Stimulated activated CD4-positive, alpha-beta T cell treated with anti-CD3 and anti-CD28 coated beads, Interleukin-1b, Interleukin-23, amount 100 ng/mL, for 48 hours (primary cell): ENCODE measurements at places on chromosomes 5 and 9.
A peak's percentile ranks its signal among the peaks of the same experiment; 100 is the strongest.

DNA sequence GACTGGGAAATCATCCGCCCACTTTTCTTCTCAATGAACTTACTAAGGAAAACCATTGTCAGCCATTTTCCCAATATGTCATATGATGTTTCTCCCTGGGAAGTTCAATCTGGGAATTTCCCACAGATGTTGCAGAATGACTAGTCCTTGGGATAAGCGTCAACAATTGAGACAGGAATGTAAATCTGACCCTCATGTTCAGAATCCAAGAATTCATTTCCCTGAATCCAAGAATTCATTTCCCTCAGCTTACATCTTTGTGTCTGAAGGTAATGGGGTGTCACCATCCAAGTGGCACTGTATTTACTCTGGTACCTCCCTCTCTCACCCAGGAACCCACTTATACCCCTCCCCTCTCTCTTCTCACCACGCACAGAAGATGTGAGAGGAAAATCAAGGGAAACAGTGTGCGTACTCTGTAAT is 7.4 kb downstream of the KLF9 start:
- DNase-seq = no peak

DNA sequence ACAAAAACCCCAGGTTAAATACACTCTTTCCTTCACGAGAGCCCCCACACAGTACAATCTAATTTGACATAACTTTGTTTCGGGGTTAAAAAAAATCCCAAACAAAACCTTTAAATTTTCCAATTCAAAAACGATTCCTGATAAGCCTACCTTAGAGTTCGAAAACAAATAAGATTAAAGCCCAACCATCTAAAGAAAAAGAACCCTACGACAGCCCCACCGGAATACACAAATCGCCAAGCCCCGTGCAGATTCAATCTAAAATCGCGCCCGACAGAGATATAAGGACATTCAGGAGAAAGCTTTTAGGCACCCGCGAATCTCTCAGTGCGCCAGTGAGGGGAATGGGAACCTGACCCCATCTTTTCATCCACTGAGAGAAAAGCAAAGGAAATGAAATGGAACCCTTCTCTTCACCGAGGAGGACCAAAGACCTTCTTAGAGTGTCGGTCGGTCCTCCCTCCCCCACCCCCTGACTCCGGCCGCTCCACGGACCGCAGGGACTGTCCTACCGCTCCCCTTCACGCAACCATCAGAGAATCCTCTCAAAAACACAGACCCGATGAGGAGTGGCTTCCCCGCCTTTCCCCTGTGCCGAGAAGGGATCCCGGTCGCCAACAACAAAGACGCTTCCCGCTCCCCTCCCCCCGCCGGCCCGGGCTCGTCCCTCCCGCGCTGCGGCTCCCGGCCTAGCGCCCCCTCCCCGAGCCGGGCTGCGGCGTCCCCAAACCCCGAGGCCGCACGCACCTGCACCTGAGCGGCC is 925 bp downstream of the ABHD17B start:
- DNase-seq = peak; percentile 30

DNA sequence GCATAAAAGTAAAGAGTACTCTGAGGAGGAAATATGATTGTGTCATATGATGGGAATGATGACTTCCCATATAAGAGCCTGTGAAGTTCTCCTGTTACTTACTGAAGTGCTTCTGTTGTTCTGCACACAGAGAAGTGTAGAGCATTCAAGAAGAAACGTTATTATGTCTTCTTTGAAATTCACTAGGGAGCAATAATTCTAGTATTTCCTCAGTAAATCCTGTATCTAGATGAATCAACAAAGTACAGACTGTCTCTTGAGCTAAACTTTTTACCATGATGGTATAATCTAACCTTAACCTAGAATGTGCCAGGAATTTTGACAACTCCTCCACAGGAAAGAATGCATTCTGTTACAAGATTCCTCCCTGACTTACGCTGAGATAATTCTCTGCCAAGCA is 18.9 kb upstream of the GHR start:
- DNase-seq = no peak

DNA sequence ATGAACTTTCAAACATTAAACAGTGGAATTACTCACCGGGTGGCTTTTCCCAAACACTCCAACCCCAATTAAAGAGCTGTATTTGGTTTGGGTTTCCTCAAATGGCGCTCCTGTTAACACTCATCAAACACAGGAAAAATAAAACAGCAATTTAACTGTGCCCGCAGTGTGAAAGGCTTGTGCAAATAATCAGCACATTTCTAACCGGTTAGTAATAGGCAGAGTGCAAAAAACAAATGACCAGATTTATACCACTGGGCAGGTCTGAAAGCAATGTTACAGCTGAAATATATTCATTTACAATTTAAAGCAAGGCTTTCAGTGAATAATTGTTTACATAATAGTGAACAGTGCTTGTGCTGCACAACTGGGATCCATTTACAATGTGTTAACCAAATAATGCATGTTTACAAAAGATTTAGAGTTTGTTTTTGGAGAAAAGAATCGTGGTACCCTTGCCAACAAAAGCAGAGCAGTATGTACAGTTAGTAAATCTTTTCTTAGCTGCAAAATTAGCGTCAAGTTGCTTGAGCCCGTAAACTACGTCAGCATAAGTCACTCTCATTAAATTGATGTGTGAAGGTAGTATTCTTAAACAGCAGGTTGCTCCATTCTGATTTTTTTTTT is 662.9 kb upstream of the ZNF608 start:
- no peak for DNase-seq

DNA sequence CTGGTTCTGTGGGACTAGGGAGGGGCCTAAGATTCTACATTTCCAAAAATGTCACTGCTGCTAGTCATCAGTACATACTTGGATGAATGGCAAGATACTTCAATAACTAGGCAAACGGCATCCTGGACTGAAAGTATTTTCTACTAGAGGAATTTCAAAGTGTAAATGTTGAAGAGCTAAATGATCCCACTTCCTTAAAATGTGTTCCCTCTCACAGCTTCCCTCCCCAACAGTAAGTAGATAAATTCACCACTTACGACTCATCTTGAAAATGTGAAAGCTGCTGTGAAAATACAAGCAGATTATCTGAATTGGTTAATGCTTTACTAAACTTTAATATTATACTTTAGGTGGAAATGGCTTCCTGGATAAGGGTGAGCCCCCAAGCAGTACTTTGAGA is 1571.5 kb upstream of the WWC1 start:
- DNase-seq = no peak

DNA sequence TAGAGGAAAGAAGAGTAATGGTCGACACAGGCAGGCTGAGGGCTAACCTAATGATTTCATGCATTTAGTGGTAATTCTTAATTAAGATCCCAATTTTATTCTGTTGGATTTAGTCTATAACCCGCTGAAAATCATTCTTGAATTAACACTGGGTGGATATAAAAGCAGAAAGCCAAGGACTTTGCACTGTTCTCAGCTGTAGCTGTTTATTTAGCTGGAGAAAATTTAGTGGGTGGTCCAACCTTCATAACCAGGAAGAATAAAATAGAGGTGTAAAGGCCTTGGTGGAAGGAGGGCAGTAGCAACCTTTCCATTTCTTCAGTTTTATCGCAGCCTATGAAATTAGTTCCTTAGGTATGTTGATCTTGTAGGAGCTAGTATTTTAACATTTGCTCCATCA is 92.3 kb downstream of the GHR start:
- DNase-seq = no peak

DNA sequence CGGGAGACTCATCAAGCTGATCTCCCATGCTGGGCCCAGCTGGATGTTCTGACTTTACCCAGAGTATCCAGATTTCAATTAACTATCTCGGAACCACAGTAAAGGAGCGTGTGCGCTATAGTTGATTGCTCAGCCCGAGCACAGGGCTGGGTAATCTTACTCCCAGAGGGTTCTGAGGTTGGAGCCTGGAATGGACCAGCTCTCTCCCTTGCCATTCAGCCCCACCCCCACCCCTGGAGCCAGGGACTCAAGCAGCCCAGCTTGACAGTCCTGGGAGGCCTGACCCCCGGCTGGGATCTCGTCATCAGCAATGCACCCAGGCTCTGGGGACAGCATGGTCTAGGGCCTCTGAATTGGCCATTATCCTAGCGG is 23.7 kb upstream of the PTGES start:
- DNase-seq = no peak

- no peak for DNase-seq
These were observed 1009.4 kb downstream of the TLE1 start for GRCh38 chr9:80679916-80680315.

- DNase-seq = no peak
These were observed 36.0 kb upstream of the BARHL1 start for GRCh38 chr9:132546148-132547051.

GRCh38 chr5:157148734-157149615 is 6.3 kb upstream of the MED7 start:
- DNase-seq = peak; percentile 80

GRCh38 chr5:9437741-9438240 is 108.1 kb downstream of the SEMA5A start:
- DNase-seq = no peak

DNA sequence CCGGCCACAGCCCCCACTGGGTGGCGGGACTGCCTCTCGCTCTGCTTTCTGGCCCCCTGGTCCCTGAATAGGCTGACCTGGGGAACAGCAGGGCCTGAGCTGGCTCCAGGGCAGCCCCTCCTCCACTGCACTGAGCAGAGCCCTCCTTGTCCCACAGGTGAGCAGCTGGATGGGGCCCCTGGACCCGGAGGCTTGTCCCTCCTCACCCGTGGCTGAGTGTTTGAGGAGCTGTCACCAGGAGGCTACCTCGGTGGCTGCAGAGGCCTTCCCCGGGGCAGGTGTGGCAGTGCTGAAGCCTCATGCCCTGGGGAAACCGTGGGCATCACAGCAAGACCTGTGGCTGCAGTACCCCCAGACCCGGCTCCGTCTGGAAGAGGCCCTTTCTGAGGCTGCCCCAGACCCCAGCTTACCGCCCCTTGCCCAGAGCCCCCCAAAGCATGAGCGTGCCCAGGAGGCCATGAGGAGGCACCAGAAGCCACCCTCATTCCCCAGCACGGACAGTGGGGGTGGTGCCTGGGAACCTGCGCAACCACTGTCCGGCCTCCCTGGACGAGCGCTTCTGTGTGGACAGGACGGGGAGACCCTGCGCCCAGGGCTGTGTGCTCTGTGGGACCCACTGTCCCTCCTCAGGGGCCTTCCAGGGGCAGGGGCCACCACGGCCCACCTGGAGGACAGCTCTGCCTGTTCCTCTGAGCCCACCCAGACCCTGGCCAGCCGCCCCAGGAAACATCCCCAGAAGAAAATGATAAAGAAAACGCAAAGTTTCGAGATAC is 28.5 kb upstream of the LRRC14B start:
- no peak for DNase-seq

- DNase-seq = no peak
These were observed 43.3 kb downstream of the NCS1 start for GRCh38 chr9:130215341-130216119.

DNA sequence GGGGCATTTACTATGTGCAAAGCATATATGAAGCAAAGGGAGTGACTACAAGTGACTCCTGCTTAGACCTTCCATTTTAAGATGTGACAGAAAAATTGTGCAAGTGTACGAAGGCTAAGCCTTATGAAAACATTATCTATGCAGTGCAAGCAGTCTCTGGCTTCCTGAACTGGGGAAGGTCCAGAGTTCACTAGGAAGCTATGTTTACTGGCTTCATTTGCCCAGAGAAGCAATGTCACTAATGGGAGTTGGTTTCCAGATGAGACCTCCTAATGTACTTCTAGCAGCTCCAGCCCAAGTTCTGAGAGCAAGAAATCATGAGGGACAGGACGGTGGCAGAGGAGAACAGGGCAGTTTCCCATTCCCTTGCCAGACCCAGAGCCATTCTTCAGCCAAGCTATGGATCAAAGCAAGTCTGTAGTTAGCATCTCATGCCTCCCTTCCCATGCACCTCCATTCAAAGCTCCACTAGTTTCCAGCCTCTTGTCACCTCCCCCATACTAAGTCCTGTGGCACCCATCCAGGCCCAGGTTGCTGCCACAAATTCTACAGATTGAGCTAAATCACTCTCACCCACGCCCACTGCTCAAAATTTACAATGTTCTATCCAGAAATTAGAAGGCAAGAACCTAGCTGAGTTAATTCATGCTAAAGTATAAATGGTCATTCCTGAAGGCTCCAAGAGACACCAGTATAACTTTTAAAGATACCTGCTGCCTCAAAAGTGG is 21.8 kb downstream of the MCTP1 start:
- DNase-seq = no peak

DNA sequence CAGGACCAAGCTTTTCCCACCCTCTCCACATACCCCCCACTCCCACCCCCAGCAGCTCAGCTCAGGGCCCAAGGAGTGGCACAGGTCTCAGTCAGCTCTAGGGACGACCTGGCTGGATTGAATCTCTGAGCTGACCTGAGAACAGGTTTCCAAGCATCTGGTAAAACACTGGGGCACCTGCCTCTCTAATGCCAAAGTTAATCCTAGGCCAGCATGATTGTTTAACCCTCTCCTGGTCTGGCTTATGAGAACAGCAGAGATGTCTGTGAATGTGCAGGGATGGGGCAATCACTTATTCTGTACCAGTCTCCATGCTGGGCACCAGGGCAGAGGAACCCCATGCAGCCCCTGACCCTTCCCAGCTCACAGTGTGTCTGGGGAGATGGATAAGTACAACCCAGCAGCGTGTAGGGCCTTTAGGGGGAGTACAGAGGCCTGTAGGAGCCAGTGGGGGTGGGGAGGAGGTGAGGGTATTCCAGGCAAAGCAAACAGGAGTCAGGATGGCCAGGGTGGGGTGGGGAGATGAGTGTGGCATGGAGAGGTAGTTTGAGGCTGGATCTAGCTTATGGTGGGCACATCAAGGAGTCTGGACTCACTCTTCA is 678 bp upstream of the KIF12 start:
- DNase-seq = no peak

DNA sequence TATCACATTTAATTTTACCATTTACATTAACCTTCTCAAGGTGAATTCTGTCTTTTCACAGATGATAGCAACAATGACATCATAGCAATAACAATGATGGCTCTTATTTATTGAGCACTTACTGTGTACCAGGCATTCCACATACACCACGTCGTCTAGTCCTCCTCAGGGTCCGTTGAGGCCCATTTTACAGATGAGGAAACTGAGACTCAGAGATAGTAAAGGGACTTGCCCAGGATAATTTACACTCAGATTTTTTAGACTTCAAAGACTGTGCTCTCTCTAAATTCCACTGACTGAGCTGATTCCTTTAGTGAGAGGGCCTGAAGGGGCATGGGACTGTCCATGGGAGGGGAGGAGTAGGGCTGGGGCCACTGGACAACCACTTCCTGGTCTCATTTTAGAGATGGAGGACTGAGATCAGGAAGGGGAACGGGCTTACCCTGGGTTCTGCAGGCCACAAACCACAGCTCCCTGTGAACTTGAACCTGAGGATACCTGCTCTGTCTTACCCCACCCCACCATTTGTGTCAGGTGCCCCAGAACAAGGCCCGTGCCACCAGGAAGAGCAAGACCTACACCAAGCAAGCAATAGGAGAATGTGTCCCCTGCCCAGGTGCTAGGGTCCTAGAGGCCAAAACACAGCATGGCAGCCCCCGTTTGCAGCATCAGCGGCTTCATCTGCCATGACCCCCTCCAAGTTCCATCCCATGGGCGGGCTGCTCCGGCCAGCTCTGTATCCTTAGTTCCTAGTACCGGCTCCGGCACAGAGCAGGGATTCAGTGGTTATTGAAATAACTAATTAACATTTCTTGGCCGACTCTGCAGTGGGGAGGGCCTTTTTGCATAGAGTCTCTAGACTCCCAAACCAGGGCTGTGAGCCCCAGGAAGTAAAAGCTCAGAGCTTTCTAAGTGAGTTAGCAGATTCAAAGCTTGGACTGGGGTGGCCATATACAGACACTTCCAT is 96.6 kb downstream of the RGS3 start:
- DNase-seq = no peak
